Brain microvascular endothelial cell (primary cell): ENCODE measurements at places on chromosomes 1 and 21.

GRCh38 chr1:51715369-51715768 lies 98.5 kb downstream of the OSBPL9 start:
- DNase-seq = no peak

DNA sequence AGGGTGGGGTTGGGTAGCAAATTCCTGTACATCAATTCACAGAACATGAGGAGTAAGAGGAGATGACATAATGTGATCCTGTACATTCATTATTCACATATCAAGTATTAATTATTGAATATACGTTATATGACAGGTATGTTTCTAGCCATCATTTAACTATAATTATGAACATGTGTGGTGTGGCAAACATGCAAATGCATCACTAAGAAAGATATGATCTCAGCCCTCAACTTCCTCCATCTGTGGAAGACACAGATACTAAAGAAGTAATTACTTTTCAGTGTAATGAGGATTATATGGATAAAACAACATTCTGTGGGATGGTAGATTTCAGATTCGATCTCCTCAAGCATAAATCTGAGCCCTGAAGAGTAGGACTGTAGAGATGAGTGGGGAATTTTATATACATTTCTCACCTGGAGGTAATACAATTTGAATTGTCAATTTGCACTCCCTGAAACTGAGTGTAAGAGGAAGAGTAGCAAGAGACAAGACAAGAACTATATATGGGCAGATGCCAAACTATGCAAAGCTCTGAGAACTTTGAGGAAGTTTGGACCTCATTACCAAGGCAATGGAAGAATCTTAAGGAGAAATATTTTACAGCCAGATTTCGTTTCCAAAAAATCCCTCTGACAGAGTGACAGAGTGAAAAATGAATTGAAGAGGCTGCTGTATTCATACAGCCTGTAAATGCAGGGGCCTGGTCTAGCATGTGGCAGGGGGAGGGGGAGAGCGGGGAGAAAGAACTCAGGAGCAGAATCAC lies 275.5 kb downstream of the TPR start:
- DNase-seq = no peak

GRCh38 chr1:63810936-63811469 lies 37.2 kb downstream of the ROR1 start:
- DNase-seq = no peak

- DNase-seq = no peak
Measured at GRCh38 chr1:27070390-27071048, 57.9 kb upstream of the TENT5B start.

GRCh38 chr1:29355375-29355774 lies 119.1 kb downstream of the PTPRU start:
- DNase-seq = no peak

GRCh38 chr1:66944330-66945274 lies 19.8 kb downstream of the MIER1 start:
- peak; percentile 91 for DNase-seq

DNA sequence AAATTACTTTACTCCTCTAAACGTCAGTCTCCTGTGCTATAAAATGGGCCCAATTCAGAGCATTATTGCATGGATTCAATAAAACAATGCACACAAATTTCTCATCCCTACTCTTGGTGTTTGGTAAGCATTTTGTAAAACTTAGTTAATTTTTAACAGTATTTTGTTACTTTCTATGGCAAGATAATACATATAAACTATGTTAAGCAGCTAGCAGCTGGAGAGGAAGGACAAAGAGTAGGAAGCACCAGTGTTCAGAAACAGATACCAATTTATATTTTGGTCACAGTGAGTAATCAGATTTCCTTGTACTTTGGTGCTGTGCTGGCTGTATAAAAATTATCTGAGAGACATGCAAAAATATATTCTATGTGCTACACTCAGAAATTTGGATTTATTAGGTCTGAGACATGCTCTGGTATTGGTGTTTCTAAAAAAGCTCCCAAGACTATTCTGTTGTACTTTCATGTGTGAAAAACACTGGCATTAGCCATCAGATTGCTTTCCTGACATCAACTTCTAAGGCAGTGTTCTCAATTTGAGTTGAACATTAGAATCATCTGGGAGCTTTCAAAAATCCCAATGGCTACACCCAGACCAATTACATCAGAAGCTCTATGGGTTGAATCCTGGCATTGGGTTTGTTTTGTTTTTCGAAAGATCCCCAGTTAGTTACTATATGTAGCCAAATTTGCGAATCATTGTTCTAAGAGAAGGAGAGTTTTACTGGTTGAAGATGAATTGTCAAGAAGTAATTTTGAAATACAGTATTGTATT lies 100.3 kb upstream of the C1orf87 start:
- no peak for DNase-seq

GRCh38 chr1:229554886-229555621 lies 3.5 kb downstream of the ABCB10 start:
- DNase-seq = no peak

DNA sequence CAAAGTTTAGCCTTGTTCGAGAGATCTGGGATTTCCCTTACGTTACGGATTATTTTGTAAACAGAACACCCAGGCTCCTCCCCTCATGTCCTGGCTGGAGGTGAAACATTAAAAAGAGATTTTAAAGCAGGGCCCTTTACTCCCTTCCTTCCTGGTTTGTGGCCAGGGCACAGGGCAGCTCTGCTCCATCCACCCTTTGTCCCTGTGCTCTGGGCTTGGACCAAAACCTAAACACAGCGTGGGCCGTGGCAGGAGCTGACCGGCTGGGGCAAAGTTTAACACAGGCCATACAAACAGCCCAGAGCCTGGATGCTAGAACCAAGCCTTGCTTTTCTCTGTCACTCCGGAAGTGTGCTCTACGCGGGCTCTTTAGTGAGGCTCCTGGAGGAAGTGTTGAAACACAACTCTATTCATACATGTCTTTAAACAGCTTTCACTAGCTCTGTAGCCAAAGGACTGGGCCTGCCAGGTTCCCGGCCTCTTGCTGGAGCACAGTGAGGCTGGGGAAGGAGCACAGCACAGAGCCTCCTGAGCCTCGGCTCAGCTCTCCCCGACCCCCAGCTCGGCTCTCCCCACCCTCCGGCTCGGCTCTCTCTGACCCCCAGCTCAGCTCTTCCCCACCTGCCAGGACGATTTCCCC lies 84.7 kb downstream of the PDE9A start:
- no peak for DNase-seq

- no peak for DNase-seq
Measured at GRCh38 chr1:211285196-211285595, 26.0 kb downstream of the RCOR3 start.

- DNase-seq = no peak
Measured at GRCh38 chr1:23745515-23745914, 2.2 kb downstream of the ELOA start.

- peak; percentile 69 for DNase-seq
Measured at GRCh38 chr1:167221738-167222610, 1.3 kb downstream of the POU2F1 start.

DNA sequence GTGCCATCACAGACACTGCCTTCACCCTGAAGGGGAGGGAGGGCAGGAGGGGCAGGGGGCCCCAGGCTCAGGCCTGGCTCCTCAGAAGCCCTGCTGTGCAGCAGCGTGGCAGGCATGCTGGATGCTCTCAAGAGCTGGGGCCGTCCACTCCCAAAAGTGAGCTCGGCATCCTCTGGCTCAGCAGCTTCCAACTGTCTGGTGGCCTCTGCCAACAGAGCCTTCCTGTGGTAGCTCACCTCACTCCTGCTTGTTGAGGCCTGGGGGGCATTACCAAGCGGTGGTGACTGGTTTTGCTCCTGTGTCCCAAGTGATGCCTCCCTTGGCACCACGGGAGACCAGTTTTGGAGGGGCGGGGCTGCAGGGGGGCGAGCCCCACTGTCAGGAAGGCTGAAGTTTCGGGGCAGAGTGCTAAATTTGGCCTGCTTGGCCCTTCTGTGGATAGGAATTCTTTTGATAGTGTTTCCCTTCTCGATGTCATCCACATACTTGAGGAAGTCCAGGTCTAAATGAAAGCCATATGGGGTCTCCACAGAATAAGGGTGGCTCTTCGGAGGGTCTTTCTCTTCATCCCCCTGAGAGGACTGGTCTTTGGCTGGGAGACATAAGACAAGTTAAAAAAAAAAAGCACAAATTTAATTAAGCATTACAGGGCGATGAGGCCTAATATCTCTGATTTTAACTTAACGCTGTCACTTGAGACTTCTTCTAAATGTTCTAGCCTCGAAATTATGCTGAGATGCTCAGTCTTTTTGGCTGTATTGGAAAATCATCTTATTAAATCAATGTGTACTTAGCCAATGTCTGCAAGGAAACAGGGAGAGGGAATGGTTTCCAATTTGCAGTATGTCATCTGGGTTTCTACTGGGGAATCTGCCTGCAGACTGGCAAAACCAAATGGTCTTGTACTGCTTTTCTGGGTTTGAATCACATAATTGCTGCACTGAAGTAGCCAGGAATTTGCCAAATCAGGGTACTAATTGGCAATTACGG lies 44.4 kb downstream of the KANK4 start:
- no peak for DNase-seq

- DNase-seq = peak; percentile 35
Measured at GRCh38 chr21:42574234-42575027, 60.8 kb downstream of the SLC37A1 start.

DNA sequence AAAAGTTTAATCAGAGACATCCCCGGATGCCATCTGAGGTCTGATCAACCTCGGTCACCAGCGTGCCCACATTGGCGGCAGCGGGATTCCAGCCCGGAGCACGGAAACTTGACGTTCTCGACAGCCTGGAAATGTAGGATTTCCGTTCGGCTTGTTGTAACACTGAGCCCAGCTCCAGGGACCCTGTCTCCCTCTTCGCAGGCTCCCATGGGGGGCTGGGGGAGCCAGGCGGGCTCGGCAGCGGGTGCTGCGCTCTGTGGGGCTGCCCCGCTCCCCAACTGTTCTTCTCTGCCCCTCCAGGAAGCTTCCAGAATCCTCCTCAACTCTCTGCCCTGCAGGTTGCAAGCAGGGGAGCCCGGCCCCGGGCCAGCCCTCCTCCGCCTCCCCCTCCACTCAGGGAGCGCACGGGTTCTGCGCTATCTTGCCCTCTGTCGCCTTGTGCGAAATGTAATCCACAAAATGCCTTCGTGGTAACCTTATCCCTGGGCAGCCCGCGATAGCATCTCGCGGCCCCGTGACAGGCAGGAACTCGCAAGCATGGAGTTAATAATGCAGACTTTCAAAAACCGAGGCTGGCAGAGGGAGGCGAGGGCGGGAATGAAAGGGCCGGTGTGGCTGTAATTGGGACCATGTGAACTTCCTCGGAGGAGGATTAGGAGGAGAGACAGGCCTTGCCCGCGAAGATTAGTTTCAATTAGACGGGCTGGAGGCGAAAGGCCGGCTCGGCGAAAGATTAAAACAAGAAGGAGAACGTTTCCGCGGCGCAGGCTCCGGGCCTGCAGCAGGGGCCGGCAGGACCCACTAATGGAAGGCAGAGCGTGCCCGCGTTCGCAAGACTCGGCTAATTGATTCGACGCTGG lies 53.9 kb upstream of the TTC34 start:
- DNase-seq = no peak

DNA sequence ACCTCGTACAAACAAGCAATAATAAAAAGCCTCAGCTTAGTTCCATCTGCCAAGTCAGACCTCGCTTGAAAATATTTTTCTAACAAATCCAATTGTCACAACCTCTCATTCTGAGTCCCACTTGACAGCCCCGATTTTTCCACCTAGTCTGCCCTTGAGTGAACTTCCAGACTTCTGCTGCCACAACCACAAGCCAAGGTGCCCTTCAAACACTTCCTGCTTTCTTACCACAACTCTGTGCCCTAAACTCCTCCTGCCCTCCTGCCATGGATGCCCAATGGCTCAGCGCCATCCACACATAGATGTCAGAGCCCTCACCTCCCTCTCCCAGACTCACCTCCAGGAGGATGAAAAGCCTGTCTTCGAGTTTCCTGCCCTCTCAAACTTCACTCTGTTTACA lies 3.9 kb downstream of the TMPRSS2 start:
- no peak for DNase-seq

- no peak for DNase-seq
Measured at GRCh38 chr1:11518016-11518701, 39.2 kb downstream of the DISP3 start.

DNA sequence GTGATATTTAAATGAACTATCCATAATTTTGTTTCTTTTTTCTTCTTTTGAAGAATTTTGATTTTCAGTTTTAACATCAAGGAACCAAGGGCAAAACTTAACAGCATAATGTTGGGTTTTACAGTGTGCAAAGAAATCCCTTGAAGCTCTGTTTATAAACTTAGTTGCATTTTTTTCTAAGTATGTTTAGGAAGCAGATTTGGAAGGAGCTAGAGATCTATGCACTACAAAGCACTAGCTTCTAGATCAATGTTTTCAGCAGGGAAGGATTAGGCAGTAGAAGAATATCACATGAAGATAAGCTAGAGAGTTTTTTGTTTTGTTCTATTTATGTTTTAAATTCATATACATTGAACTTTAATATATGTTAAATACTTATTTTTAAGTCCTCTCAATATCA lies 250.6 kb upstream of the C1orf105 start:
- no peak for DNase-seq

GRCh38 chr21:37452227-37452626 lies 85.7 kb downstream of the DYRK1A start:
- DNase-seq = peak; percentile 87

DNA sequence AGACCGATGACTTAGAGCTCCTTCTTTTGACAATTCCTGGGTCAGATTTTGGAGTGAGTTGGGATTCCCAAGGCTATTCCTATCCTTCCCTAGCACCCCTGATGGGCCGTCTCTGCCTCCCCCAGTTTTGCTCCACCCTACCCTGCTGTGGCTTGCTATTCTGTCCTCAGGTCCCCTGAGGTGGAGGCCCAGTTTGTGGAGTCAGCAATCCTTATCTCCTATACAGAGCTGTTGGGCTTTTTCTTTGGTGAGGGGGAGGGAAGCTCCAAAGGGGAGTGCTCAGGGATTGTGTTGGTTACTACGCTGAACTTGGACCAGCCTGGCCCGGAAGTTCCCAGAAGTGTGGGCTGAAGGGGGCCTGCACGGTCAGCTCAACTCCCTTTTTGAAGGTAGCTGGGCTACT lies 7.6 kb downstream of the SESN2 start:
- DNase-seq = no peak

- no peak for DNase-seq
Measured at GRCh38 chr1:85311818-85312217, 35.4 kb upstream of the BCL10 start.

DNA sequence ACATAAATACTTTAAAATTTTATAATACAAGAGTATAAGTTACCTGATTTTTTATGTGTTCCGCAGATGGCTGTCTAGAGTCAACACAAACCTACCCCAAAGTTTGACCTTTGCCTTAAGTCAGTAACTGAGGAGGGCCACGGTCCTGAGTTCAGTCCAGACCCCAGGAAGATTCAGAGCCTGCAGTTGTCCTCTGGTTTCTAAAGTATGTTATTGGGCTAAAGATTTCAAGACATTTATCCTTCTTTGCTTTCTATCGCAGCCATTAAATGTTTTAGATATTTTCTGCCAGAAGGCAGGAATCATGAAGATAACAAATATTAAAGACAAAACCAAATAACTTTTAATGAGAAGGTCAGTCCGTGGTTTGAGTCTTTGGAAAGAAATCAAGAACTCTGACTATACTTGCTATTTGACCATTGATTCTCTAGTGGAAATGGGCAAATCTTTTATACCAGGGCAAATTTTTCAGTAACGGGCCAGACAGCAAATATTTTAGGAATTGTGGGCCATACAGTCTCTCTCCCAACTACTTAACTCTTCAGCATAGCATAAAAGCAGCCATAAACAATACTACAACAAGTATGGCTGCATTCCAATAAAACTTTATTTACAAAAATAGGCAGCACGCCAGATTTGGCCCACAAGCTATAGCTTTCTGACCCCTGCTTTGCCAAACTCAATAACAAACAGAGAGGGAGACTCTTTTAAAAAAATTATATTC lies 38.0 kb upstream of the HAO2 start:
- DNase-seq = no peak
